Testis (tissue), 5 donors: ENCODE measurements at places on chromosomes 3 and 15.
A peak's percentile ranks its signal among the peaks of the same experiment; 100 is the strongest.

GRCh38 chr3:171199473-171199829 lies 172.9 kb upstream of the SLC2A2 start:
- no peak for DNase-seq

- peak; percentile 58 for DNase-seq
These were observed 107.6 kb downstream of the LRRK1 start for GRCh38 chr15:101026656-101027272.

DNA sequence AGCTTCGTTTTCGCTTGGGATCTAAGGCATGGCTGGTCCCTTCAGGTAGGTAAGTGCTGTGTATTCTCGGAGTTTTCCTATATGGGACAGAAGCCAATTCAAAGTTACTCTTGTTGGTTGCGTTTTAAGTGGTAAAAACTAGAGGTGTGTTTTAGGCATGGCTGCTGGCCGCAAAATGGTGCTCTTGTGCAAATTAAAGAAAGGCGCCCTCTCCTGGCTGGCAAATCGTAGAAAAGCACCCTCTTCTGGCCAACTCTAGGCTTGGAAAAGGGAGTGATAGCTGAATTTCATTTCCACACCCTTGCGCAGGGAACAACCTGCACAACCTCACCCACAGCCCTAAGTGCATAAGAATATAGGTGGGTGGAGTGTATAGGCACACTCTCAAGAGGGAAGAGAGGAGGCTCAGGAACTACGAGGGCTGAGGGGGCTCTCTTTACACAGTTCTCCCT lies 23.5 kb downstream of the DRD3 start:
- DNase-seq: peak; percentile 57

GRCh38 chr3:125035217-125035616 lies 20.6 kb downstream of the HEG1 start:
- DNase-seq: no peak

GRCh38 chr15:52143873-52144272 lies 31.3 kb upstream of the BCL2L10 start:
- DNase-seq: no peak

- no peak for DNase-seq
These were observed 131.9 kb downstream of the DNAJB8 start for GRCh38 chr3:128334766-128335165.

- DNase-seq: no peak
These were observed 11.6 kb downstream of the RMDN3 start for GRCh38 chr15:40743485-40743901.

GRCh38 chr3:23055733-23056376 lies 147.3 kb upstream of the UBE2E2 start:
- no peak for DNase-seq

DNA sequence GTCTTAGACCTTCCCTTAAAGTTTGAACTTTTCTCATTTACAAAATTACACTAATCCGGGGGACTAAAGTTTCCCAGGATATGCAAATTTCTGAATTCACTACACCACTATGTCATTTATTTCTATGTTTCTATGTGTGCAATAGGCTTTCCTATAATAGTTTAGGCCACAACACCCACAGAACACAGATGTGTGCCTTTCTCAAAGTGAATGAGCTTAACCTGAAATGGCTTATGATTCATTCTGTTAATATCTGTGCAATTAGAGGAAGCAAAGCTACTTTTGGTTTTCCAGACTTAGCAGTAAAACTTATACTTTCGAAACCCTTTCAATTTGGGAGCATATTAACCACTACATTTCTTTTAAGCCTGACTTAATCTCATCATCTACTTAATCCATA lies 748.1 kb downstream of the GBE1 start:
- DNase-seq: no peak

DNA sequence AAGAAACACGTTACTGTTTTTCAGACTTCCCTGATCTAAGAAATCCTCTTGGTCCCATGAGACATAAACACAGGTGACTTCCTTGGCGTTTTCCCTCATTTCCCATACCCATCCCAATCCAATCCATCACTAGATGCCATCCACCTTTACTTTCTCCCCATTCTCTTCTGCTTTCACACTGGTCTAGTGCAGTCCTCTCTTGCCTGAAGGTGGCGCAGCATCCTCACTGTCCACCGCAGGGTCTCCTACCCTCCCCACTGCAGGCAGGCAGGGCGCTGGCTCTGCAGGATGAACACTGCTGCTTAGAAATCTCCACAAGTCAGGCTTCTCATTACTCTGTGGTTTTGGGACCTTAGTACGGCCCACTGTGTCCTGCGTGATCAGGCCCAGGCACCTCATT lies 58.2 kb downstream of the RAB7A start:
- peak; percentile 33 for DNase-seq

GRCh38 chr3:194814878-194815357 lies 129.2 kb downstream of the FAM43A start:
- DNase-seq: no peak

DNA sequence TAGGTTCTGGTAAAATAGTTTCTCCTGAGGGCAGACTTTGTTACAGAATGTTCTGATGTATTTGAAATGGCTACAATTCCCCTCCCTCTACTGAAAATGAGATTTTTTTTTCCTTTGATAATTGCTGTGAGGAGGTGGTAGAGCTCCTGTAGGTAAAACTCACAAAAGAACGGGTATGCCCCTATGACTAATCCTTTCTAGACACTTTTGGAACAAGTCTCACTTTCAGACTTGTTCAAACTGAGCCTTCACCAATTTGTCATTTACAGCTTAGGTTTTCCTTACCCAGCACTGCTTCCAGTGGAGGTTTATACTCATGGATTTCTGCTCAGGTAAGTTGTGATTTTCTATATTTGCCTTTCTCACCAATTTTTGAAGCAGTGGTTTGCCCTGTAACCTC lies 115.6 kb downstream of the NLGN1 start:
- no peak for DNase-seq

DNA sequence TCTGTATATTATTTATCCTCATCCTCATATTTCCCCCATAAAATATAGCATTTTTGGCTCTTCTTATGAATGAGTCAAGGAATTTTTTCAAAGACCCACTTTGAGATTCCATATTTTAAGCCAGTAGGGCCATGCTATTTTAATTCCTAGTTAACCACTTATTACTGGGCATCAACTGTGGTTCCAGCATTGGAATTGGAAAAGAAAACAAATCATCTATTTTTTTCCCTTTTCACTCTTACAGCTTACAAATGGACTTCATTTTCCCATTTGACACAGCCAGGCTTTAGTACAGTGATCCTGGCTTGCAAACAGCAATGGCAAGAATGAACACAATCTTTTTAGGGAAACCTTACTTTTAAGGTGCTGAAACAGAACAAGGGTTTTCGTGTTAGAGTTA lies 19.4 kb upstream of the PLCL2 start:
- no peak for DNase-seq

- DNase-seq: no peak
These were observed 32.5 kb downstream of the ABHD5 start for GRCh38 chr3:43723121-43723734.

DNA sequence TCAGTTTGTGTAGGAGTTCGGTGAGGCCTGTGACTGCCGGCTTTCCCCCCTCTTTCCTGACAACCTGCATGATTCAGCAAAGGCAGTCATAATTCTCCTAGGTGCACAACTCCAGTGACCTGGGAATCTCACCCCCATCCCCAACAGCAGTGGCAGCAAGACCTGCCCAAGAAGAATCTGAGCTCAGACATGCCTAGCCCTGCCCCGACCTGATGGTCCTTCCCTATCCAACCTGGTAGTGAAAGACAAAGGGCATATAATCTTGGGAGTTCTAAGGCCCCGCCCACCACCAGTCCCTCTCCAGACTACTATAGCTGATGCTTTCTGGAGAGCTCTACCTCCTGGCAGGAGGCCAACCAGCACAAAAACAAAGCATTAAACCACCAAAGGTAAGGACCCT lies 44.2 kb upstream of the ZBED2 start:
- no peak for DNase-seq
